ENCODE measurements at places on chromosomes 4 and X.
A peak's percentile ranks its signal among the peaks of the same experiment; 100 is the strongest.

DNA sequence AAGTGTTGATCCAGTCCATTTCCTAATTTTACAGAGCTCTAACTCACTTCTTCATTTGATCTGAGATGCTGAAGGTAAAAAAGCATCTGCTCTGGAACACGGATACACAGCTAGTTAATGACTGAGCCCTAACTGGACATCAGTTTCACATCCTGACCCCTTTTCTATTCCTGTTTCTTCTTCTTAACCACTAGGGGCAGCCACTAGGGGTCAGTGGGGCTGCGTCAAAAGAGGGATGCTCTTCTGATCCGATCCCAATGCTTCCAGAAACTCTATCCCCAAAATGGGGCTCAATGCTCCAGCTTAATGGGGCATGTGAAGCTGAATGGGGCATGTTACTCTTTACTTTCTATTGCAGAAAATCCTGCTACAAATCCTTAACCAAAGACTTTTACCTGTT lies 33.4 kb upstream of the PHKA2 start:
- no peak for DNase-seq

GRCh38 chr4:159639671-159640323 lies 536.9 kb downstream of the RAPGEF2 start:
- no peak for DNase-seq

GRCh38 chr4:81470456-81471297 lies 1.0 kb downstream of the RASGEF1B start:
- DNase-seq = peak; percentile 33

DNA sequence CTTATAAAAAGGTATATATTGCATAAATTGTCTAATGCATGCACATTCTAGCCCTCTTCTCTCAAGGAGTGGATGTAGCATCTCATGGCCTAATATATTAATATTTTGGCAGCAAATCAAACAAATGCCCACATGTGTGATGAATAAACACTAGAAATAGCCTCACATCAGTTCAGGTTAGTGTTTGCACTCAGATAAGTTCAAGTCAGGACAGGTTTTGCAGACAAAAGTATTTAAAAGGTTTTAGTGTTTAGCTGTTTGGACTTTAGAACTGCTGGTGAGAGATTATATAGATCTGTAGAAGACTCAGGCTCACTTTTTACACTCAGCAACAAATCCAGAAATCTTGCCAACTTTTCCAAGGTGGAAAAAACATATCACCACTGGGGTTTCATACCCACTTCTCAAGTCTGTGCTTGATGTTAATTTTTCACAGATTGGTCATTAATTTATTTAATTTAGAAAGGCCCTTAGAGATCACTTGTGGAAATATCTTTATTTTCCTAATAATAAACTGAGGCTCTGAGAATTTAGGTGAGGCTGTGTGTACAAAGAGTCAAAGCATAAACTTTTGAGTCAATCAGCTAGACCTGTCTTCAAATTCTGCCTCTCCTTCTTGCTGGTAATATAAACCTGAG lies 362.6 kb downstream of the GASK1B start:
- no peak for DNase-seq

DNA sequence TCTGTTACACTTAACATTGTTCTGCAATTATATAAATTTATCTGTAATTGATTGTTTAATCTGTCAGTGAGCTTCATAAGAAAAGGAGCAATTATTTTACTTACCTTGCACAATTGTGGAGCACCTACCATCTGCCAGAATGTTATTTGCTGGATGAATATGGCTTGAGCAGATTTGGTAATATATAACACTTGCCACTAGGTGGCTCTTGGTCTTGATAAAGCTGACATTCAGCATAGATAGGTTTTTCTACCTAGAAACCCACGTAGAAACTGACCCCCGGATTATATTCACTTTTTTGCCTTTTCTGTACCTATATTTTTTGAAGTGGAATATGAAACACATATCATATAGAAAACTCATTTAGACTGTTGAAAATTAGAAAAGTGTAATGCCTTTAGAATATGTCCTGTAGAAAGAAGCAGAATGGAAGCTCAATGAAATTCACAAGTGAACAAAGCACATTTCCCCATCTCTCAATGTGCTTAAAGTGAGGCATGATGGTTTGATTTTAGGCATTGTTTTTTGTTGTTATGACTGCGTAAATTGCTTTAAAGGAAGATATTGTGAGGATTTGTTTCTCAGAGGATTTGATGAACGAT lies 9.5 kb downstream of the RBPJ start:
- peak; percentile 69 for DNase-seq

GRCh38 chrX:13689741-13690211 lies 848 bp downstream of the RAB9A start:
- no peak for DNase-seq

Measured in brain microvascular endothelial cell (primary cell).